ENCODE measurements at places on chromosomes 2 and 18.

GRCh38 chr2:210541290-210541902, 15.0 kb upstream of the CPS1 start:
- no peak for DNase-seq

DNA sequence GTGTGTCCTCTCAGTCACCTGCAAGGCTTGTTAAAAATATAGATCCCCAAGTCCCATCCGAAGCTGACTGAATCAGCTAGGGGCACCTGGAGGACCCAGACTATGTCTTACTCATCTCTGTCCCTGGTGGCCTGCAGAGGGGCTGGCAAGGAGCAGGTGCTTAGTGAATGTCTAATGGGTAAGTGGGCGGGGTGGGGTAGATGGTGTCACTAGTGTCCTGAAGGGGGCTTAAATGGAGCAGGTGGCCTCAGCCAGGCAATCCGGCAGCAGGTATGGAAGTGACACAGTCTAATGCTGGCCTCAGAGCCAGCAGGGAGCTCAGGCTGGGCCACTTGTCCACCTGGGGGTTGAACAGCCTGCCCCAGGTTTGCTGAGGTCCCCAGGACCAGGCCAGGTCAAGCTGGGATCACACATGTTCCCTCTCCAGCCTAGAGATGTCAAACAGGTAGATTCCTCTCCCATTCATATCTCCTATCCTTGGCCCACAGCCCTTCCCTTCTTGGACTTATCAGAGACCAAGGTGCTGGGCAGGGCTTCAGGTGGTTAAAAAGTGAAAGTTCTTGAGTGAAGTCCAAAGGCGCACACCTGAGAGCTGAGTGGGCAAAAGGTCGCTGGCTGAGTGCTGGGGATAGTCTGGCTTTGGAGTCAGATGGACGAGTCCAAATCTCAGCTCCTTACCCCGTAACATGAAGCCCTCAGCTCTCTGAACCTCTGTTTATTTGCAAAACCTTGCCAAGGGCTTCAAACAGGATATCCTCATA, 1.7 kb downstream of the STEAP3 start:
- no peak for DNase-seq

- no peak for DNase-seq
Observed at GRCh38 chr2:240259924-240260529, 119.6 kb upstream of the OTOS start.

DNA sequence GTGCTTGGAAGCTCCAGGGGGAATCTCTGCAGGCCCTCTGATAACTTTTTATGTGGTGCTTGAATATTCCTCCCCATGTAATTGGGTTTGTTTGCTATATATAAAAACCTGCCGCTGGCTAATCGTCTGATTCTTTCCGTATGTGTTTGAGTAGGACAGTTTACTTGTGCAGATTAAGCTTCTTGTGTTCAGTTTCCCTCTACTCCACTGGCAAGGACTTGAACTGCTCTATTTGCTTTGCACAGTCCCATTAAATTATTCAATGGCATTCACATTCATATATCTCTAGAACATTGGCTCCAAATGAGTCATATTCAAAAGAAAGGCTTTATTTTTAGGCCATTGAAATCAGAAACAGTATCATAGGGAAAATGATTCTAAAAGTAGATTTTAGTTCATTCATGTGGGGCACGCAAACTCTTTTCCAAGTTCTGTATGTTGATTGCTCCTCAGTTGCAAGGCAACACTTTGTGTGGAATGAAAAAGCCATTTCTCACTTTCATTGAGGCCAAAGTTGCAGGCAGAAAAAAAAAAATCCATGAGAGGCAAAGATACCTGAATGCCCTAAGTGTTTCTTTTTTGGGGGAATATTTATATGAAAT, 1682.3 kb upstream of the PIK3C3 start:
- no peak for DNase-seq

GRCh38 chr2:65626831-65627230, 194.4 kb upstream of the SPRED2 start:
- DNase-seq = no peak

DNA sequence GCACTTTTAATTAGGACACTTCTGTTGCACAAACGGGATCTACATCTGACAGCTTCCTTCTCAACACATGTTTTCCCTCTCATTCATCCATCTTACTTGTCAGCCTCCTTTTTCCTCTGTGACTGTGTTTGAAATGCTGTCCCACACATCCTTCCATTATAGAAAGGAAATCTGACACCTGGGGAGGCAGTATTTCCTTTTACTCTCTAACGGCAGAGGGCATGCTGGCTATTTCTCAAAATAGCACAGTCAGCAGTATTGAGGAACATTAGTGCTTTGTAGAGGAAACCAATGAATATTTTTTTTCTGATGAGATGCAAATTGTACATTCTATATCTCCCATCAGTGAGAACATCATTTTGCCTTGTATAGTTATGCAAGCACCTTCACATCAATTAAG, 668.7 kb downstream of the SLC4A3 start:
- DNase-seq = no peak

DNA sequence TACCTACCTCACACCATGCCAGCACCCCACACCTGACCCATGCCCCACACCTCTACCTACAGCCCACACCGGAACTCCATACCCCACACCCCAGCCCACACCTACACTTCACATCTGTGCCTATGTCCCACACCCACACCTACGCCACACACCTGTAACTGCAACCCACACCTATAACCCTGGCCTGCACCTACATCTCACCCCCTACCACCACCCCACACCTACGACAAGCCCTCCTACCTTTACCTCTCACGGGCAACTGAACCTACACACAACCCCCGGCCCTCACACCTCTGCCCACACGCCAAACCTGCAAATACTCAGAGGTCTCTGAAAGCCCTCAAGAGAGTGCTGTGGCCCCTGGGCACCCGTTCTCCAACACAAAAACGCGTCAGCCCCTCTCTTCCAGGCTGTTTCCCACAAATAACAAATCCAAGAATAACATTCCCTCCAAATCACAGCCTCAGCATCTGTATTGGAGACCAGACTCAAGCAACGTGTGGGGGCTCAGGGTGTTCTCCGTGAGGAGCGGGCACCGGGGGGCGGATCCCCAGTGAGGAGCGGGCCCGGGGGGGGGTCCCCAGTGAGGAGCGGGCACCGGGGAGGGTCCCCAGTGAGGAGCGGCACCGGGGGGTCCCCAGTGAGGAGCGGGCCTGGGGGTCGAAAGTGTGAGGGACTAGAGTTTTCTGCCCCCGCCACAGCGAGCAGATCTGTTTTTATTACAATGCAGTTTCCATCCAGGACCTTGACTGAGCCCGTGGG, 33.4 kb downstream of the SLC66A2 start:
- DNase-seq = no peak

- no peak for DNase-seq
Observed at GRCh38 chr2:152406119-152406835, 71.3 kb downstream of the FMNL2 start.

Measured in NCI-H187 treated with DMSO at 0.1 percent for 48 hours (cell line).